ENCODE measurements at places on chromosomes 12 and 14. TPM values are rescaled to one million over a fixed set of nuclear protein-coding genes. Genes with fewer than 3 reads are reported as not detected.

Gene SLC10A1
- not detected for total RNA-seq

DNA sequence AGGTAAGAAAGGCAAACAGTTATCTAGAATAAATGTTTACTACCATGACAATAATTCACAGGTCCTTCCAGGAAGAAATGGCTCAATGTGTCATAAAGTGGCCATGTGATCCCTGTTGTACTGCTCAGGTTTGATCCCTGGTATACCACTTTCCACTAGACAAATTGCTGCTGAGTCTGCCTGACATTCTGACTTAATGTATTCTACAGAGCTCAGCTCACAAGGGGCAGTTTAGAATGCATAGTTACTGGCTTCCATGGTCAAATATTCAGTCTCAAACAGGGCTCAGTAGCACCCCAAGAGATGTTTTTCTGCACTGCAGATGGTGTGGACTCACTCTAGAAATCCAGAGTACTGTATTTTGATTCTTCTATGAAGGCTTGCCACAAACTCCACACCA is 21.8 kb downstream of the TSHR start:
- no peak for DNase-seq
- H3K36me3 ChIP-seq: no peaks in the 10 kb centered on the region
- H3K4me3 ChIP-seq: no peak overlapping the region
- no peak overlapping the region for H3K27ac ChIP-seq
- H3K27me3 ChIP-seq: no peaks in the 10 kb centered on the region

GRCh38 chr12:123126294-123127181 is 24.4 kb downstream of the PITPNM2 start:
- H3K36me3 ChIP-seq: no peaks in the 10 kb centered on the region
- H3K4me3 ChIP-seq: no peak overlapping the region
- DNase-seq: peak; percentile 74
- H3K27ac ChIP-seq: peak overlapping the region; percentile 70

DNA sequence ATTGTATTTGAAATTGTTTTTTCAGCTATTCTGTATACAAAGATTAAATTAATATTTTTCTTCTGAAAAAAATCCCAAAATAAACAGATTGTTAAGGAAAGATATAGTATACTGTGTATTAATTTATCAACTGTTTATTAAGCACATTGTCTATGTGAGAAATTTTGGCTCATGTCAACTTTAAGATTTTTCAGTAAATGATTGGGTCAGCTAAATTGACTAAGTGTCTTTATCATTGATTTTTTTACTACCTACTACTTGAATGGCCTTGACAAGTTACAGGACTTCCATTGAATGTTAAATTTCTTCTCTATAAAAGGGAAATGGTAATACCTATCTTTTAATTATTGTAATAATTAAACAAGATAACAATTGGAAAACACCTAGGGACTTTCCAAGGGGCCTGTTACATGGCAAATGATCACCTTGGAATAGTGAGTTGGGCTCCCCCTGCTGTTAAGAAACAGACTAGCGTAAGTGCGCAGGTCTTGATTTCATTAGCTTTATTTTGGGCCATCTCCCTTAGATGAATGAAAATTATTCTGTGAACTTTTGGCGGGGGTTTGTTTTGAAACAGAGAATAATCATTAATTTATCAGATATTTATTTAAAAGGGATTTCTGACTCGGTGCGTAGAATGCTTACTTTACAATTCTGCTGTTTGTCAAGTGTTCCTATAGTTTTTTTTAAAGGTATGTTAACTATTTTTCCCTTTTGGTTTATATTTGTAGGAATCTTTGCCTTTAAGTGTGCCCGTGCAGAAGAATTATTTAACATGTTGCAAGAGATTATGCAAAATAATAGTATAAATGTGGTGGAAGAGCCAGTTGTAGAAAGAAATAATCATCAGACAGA is 14.5 kb upstream of the CCT2 start:
- H3K27me3 ChIP-seq: no peaks in the 10 kb centered on the region
- H3K4me1 ChIP-seq: no peaks in the 10 kb centered on the region
- H3K36me3 ChIP-seq: peaks cover 33% of the 10 kb centered on the region
- DNase-seq: peak; percentile 51
- no peak overlapping the region for H3K27ac ChIP-seq

GRCh38 chr14:51424041-51424440 is 184.0 kb downstream of the TMX1 start:
- H3K36me3 ChIP-seq: no peaks in the 10 kb centered on the region
- H3K4me3 ChIP-seq: no peak overlapping the region
- no peak for DNase-seq
- H3K4me1 ChIP-seq: no peaks in the 10 kb centered on the region

DNA sequence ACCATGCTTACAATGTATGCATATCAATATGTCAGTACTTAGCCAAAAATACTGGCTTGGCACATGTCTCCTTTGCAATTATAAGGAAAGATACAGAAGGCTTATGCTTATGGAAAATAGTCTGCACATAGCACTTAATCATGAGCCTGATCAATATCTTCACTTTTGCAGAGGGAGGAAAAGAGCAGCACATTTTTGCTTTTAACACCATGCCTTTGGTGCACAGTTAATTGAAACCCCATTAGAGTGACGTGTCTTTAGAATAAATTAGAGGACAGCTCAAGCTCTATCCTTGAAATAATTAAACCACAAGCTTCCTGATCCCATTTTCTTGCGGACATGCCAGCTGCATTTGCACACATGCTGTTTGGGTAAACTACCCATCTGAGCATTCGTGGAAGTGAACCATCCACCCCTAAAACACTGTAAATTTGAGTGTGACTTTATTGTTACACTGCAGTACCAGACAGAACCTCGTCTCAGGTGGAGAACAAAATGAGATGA is 839.9 kb upstream of the MGAT4C start:
- no peak overlapping the region for H3K4me3 ChIP-seq
- no peaks in the 10 kb centered on the region for H3K4me1 ChIP-seq
- H3K27ac ChIP-seq: no peak overlapping the region
- no peaks in the 10 kb centered on the region for H3K27me3 ChIP-seq

- no peak overlapping the region for H3K27ac ChIP-seq
- no peak overlapping the region for H3K4me3 ChIP-seq
- H3K4me1 ChIP-seq: no peaks in the 10 kb centered on the region
- H3K36me3 ChIP-seq: no peaks in the 10 kb centered on the region
Measured at GRCh38 chr12:1814266-1814665, 6.1 kb upstream of the LRTM2 start.

- DNase-seq: no peak
- H3K27ac ChIP-seq: no peak overlapping the region
- H3K27me3 ChIP-seq: no peaks in the 10 kb centered on the region
- H3K4me3 ChIP-seq: no peak overlapping the region
Measured at GRCh38 chr12:107567876-107568619, 117.6 kb upstream of the PWP1 start.

DNA sequence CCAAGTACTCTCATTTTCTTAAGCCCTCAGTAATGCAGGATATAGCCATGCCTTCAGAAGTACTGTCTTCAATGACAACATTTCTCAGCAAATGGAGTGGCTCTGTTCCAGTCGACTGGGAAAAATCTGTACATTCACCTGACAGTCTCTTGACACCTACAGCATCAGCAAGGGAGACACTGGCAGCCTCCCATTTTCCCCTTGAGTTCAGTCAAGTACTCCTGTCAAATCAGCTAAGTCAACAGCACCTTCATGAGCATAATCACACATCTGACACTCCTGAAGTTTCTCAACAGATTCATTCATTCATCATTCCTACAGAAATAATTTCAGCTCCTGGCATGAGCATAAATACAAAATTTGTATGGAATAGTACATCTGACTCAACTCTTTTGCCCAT is 46.1 kb downstream of the INTS13 start:
- no peak for DNase-seq
- H3K27me3 ChIP-seq: no peaks in the 10 kb centered on the region
- no peaks in the 10 kb centered on the region for H3K4me1 ChIP-seq
- no peaks in the 10 kb centered on the region for H3K36me3 ChIP-seq
- no peak overlapping the region for H3K4me3 ChIP-seq

Gene SERPINA10
- not detected for total RNA-seq

Gene ACSM4
- not detected for total RNA-seq

DNA sequence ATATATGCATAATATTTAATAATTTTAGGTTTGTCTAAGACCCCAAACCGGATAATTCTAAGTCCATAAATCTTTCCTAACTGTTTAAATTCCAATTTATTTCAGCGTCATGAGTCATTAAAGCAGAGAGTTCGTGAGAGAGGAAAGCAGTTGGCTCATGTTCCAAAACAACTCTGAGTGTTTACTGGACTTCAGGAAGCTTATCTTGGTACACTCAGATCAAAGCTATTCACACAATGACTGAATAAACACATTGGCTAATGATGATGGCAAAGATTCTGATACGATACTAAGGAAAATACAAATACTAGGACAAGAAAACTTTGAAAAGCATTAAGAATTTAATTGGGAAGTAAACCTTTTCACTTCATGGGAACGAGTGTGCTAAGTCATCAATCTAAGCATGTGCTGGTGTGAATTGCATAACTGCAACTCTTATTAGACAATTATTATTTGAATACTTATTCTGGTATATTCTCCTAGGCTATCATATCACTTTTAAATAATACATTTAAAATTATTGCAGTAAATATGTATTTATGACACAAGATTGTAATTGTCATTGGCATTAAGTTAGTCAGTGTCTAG is 34.8 kb upstream of the CLEC14A start:
- H3K36me3 ChIP-seq: no peaks in the 10 kb centered on the region
- no peaks in the 10 kb centered on the region for H3K4me1 ChIP-seq
- no peak for DNase-seq
- no peak overlapping the region for H3K27ac ChIP-seq
- H3K4me3 ChIP-seq: no peak overlapping the region

- no peaks in the 10 kb centered on the region for H3K27me3 ChIP-seq
- no peaks in the 10 kb centered on the region for H3K36me3 ChIP-seq
- 0 out of 2 replicates have a peak, but pooled peaks cover 3% of the 10 kb centered on the region for H3K4me1 ChIP-seq
Measured at GRCh38 chr14:70822530-70823185, 13.3 kb upstream of the MAP3K9 start.

Gene TAC3
- total RNA-seq: not detected

DNA sequence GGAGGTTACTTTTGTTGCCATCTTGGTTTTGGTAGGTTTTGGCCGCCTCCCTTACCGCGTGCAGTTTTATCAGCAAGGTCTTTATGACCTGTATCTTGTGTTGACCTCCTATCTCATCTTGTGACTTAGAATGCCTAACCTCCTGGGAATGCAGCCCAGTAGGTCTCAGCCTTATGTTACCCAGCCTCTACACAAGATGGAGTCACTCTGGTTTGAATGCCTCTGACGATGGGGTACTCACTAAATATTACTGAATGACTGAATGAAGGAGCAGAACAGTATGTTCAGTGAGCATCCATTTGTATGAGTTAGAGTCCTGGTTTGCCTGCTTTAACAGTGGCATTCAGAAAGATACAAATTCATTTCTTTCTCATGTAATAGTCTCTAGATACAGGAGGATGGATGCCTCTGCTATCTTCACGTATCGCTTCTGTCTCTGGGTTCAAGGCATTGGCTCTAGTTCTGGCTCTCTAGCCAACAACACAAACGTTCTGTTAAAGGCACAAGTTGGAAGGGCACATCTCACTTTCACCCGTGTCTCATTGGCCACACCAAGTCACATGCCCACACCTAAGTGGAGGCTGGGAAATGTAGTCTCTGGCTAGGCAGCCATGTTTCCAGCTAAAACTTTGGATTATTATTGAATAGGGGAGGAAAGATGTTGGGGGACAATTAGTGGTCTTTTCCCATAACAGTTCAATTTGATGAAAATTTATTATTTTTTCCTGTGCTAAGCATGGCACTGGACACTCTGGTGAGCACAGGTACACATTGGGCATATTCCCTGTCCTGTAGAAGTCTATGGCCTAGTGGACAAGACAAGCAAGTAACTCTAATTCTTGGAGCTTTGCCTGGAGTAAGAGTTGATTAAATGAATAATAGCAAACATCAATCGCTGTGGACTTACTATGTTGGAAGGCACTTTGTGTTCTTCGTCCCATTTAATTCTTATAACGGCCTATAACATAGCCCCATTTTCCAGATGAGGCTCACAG is 75.2 kb upstream of the RPH3A start:
- no peaks in the 10 kb centered on the region for H3K36me3 ChIP-seq
- H3K27ac ChIP-seq: no peak overlapping the region
- peak; percentile 36 for DNase-seq
- no peak overlapping the region for H3K4me3 ChIP-seq

- H3K27ac ChIP-seq: no peak overlapping the region
- H3K4me1 ChIP-seq: no peaks in the 10 kb centered on the region
Measured at GRCh38 chr12:124352839-124353238, 57.9 kb downstream of the RFLNA start.

Gene SH2B3
- 11.1 TPM for total RNA-seq

DNA sequence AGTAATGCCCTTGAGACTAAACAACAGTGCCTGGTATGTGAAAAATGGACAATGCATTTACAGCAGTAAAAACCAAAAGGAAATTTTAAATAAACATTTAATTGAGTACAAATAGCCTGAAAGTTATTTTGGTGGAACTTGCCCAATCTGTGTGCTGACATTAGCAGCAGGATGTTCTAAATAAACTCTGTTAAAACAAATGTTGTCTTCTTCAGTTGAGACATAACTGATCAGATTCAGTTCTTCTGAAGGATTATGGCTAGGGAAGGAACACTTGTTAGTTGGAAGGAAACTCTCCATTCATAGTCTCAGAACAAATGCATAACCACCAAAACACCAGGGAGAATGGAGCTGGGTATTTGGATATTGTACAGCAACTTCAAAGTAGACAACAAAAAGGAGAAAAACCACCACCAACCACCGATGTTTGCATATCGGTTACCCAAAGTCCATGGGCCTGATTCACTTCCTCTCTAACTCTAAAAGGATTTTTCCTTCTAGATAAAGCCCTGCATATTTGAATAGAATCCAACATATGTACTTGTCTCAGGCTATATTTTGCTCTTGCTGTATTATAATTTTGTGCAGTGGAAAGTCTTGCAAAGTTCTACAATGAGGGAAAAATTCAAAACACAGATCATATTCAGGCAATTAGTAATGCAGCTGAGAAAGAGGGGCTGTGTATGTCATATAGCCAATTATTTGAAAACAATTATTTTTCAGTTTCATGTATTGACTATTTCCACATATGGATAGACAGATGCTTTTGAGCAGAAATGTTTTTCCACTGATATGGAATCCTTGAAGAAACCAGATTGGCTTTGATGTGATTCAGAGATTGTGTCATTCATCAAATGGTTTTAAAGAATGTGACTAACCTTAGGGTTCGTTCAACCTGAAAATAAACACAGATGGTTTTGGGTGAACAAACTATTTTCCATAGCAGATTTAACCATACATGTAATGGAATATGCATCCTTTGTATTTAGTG is 152.2 kb upstream of the BMP4 start:
- no peak overlapping the region for H3K27ac ChIP-seq
- no peaks in the 10 kb centered on the region for H3K27me3 ChIP-seq
- peaks cover 26% of the 10 kb centered on the region for H3K4me1 ChIP-seq
- H3K4me3 ChIP-seq: no peak overlapping the region
- H3K36me3 ChIP-seq: no peaks in the 10 kb centered on the region
- DNase-seq: peak; percentile 55

Gene ARHGAP9
- 9.3 TPM for total RNA-seq

Gene KRT6C
- not detected for total RNA-seq

All from SJCRH30 (cell line).